ENCODE measurements at places on chromosomes 1 and 21.

GRCh38 chr1:210447456-210448057, 118.9 kb downstream of the HHAT start:
- no peak for DNase-seq

DNA sequence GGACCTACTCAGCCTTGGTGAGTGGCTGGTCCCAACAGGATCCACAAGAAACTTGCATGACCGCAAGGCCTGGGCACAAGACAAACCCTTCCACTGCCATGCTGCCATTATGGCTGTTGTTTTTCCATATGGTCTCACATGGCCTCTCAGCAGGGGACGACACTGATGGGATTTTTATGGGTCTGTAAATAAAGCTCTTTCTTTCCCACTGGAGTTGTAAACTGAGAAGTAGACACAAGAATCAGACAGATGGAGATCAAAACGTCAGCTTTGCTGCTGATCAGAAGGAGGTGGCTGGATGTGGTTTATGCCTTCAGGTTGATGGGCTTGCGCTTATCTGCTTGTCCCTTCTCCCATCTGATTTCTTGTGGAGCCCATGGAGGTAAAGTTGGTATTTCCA, 138.1 kb upstream of the KCNJ6 start:
- DNase-seq: no peak

DNA sequence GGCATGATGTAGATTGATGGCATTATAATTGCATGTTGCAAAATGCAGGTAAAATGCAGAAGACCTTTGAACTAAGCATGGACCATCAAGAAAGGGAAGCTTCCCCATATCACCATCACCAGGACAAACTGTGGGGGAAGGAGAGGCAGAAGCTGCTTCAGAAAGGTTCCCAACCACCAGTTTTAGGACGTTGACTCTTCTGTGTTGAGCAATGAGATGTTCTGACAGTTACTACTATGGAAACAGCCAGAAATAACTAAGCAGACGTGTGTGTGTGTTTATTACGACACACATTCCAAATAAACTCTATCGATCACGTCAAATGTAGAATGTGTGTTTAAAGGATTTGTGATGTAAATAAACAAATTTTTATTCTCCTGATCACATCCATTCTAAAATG, 110.2 kb upstream of the PLD5 start:
- no peak for DNase-seq

DNA sequence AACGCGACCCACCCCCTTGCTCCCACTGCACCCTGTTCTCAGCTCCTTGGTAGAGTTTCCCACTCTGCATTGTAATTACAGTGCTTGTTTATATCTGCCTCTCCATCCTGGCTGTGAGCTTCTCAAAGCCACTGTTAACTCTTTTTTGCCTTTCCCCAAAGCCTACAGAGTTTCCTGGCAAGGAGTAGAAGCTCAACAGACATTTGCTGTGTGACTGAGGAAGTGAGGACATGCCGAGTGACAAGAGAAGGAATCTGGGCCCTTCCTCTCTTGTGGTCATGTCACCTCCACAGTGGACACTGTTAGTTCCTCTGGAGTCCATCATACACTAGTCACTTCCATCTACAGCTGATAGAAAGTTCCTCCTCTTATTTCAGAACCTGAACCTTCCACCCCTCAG, 6.1 kb upstream of the IGSF8 start:
- no peak for DNase-seq

GRCh38 chr1:111887385-111887784, 102.1 kb downstream of the KCND3 start:
- DNase-seq: no peak

DNA sequence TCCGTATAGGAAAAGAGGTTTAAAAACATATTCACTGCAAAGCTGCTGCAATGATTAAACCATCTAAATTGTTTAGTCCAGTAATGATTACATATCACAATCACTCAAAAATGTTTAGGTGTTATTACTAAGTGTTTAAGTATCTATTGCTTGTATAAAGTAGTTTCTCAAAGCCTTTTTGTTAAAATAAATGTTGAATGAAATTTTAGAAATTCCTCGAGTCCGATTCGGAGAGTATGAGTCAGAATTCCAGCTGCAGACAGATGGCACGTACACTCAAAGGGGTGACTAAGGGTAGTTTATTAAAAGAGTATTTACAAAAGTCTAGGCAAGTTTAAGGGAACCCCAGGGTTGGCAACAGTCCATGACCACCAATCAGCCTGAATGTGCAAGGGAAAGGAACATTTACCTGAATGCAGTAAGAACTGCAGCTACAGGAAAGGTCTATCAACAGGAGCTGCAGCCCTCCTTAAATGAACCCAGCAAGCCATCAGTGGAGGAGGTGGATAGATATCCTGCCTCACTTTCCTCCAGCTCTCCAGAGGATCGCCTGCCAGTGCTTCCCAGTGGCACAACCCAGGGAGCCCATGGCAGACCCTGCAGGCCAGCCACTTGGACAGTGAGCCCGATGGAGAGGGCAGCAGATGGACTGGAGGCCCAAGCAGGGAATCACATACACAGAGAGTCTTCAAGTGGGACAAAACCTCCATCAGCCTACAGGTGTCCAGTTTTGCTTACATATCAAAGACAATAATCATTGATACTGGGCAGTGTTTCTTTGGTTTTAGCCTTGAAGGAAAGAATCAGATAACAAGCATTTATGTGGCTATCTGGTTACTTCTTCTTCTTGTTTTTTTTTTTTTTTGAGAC, 92.1 kb upstream of the SLC44A3 start:
- no peak for DNase-seq

DNA sequence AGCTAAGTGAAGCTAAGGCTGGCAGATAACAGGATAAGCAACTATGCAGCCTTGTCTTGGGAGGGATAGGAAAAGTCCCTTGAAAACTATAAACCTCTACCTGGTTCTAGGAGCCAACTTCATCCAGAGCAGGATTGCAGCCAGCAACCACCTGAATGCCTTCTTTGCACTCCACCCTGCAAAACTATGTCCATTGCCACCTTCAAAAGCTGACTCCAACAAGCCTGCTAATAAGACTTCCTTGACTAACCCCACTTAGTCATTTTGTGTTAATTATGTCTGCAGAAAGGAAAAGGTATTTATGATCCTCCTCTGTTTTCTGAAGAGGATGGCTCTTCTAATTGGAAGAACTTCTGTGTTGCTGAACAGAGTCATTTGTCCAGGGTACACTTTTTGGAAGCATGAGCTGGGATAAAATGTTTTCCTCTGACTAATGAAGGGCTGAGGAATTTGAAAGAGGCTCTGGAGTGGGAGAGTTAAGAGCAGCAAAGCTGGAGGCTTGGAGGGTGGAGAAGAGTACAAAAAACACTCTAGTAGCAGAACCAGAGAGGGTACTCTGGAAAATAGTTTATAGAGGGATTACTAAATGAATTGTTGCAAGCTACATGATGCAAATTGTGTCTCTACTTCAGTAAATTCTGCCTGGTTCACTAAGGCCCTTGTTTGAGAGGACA, 9.6 kb upstream of the RIMKLA start:
- no peak for DNase-seq

- no peak for DNase-seq
Observed at GRCh38 chr1:156489935-156490293, 10.7 kb downstream of the MEF2D start.

GRCh38 chr1:88608139-88608943, 75.7 kb upstream of the PKN2 start:
- no peak for DNase-seq

GRCh38 chr1:51690285-51690961, 73.5 kb downstream of the OSBPL9 start:
- DNase-seq: no peak

DNA sequence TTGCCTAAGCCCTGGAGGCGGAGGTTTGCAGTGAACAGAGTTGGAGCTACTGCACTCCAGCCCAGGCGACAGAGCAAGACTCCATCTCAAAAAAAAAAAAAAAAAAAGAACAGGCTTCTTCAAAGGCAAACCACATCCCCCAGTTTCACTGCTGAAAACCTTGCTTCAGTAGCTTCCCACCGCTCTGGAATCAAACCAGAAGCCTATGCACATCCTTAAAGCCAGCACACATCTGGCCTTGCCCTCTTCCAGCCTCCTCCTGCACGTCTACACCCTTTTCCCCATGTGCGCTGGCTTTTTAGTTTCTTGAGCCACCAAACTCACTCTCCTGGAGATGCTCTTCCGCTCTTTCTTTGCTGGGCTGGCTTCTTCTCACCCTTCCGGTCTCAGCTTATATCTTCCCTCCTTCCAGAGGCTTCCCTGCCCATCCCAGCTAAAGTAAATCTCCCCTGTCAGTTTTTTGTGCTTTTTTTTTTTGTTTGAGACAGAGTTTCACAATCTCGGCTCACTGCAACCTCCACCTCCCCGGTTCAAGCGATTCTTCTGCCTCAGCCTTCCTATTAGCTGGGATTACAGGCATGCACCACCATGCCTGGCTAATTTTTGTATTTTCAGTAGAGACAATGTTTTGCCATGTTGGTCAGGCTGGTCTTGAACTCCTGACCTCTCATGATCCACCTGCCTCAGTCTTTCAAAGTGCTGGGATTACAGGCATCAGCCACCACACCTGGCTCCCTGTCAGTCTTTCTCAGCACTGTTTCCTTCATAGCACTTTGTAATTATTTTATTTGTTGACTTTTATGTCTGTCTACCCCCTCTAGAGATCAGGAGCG, 42.0 kb upstream of the ID3 start:
- no peak for DNase-seq

DNA sequence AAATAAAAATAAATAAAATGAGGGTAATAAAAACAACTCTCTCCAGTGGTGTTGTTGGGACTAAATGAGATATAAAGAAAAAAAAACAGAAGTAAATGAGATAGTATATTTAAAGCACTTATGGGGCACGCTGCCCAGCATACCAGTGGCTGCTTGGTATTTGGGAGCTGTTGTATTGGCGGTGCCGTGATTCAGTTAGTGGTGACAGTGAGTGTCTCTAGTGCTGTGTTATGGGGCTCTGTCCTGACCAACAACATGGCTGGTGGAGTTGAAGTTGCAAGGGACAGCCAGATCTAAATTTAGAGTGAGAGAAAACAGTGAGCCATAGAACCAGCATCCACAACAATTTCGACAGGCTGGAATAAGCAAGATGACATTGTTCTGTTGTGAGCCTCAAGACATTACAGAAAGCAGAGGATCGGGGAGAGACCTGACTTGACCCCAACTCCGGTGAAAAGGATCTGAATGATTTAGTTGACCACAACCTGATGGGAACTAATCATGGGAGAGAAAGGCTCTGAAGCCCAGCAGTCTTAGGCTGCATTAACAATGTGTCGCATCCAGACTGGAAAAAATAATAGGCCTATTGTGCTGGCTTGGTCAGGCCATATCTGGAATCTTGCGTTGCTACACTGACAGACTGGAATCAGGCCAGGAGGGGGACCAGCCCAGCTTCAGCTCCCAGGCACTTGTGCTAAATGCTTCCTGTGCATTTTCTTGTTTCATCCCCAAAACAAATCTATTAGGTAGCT, 2.4 kb upstream of the MFSD2A start:
- no peak for DNase-seq

DNA sequence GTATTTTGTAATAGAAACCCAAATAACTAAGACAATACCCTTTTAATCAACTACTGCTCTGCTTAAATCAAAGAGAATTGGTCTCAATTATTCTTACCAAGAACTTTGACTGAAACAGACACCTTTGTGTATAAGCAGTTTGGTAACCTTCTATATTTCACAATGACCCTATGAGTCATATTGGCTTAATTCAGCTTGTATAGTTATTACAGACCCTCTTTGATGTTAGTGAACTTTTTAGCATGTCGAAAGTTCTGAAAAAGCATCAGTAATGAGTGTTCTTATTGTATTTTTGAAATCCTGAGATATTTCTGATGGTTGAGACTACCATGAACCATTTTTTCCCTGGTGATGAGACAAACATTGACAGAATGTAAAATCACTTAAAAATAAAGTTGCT, 43.3 kb upstream of the RABGAP1L start:
- no peak for DNase-seq

DNA sequence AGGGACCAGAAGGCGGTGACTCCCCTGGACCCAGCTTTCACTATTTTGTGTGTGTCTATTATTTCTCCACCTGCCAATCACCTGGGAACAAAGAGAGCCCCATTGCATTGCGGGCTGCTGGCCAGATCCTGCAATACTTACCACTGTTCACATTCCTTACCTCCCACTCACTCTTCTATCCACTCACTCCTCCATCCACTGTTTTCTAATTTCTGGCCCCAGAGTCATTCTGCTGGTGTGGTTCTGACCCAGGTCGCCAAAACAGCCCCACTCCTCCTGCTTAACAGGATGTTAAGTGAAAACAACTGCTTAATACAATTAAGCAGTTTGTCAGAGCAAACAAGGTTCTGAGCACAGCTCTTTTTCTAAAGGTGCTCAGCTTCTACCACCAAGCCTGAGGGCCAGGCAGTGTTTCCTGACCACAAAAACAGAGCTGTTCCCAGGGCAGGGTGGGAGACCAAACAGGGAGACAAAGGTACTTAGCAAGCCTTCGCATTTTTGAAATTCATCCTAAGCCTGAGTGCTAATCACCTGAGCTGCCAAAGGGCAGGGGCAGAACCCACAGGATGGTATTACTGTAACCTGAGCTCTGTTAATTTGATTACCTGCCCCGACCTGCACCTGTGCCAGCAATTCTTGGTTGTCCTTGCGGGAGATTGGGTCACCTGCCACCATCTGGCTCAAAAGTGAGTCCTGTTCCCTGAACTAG, 38.5 kb upstream of the EFCAB14 start:
- DNase-seq: peak; percentile 43

DNA sequence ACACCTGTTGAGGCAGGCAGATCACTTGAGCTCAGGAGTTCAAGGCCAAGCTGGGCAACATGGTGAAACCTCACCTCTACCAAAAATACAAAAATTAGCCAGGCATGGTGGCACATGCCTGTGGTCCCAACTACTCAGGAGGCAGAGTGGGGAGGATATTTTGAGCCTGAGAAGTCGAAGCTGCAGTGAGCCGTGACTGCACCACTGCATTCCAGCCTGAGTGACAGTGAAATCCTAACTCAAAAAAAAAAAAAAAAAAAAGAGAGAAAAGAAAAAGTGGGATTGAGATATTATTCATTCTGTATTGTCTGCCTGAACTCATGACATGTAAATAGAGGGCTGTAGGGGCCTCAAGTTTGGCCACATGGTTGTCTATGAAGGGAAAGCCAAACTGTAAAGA, 37.3 kb downstream of the WNT2B start:
- no peak for DNase-seq

- DNase-seq: no peak
Observed at GRCh38 chr1:33823401-33823800, 40.5 kb upstream of the HMGB4 start.

GRCh38 chr1:165069829-165070228, 286.7 kb downstream of the LMX1A start:
- DNase-seq: no peak

DNA sequence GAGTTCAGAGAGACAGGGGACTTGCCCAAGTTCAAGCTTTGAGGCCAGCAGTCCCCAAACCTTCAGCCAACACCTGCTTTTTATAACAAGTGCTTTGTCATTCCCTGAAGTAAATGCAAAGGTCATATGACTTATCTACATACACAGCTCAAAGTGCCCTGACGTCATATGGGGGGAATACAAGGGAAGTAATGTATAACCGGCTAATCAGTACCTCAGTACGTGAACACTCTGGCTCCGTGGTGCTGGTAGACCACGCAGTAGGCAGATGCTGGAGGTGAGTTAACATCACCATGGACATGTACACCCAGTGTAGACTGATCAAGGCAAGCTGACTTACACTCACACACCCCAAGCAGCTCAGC, 60.0 kb downstream of the BACE2 start:
- no peak for DNase-seq

Data from NT2/D1 (cell line).